ENCODE measurements at places on chromosomes 12 and 14.

DNA sequence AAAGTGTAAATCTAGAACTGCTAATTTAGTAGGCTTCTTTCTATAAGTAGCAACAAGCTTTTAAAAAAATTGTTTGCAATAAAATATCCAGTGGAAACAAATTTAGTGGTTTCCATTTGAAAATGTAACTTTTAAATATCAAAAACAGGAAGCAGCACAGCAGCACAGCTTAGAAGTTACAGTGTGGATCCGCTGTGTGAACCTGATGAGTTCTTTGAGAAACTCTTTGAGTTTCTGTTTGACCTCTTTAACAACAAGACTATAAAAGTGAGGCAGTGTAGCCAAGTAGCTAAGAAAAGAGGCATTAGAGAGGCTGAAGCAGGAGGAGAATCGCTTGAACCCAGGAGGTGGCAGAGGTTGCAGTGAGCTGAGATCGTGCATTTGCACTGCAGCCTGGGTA lies 178.3 kb downstream of the NAV3 start:
- DNase-seq: no peak

DNA sequence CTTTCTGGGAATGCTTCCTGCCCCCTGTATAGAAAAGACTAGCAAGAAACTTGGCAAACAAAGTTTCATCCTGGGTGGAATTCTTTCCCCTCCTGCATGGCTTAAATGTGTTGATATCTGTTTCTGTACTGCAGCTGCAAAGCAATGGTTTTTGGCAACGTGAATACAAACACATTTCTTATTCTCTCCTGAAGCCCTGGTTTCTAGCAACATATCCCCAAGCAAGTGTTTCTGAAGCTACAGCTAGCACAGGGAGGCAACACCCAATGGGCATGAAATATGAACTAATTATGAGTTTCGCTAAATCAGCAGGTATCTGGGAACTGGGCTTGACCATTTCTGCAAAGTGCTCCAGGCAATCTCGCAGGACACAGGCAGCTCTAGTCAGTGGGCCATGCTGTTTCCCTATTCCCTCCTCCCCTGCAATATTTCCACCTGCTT lies 392.3 kb upstream of the TMPO start:
- DNase-seq: no peak

- DNase-seq: no peak
Measured at GRCh38 chr12:123741937-123742572, 20.0 kb upstream of the DNAH10 start.

DNA sequence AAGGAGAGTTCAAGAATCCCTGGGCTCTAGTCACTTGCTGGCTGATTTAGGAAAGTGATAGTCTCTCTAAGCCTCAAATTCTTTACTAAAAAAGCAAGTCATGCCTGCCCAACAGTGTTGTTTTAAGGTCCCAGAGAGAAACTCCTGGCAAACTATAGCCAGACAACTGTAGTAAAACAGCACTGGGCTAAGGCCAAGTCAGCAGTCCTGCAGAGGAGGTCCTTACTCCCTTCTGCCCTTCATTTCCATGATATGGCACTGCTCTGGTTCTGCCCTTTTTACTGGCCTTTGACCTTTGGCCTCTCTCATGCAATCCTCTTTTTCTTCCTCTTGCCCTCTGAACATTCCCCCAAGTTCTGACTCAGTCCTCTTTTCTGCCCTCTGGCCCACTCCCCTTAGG lies 74.9 kb downstream of the VWF start:
- no peak for DNase-seq

- DNase-seq: no peak
Measured at GRCh38 chr12:14951851-14952250, 9.6 kb downstream of the ARHGDIB start.

GRCh38 chr12:73226593-73226992 lies 954.4 kb downstream of the TRHDE start:
- DNase-seq: no peak

- no peak for DNase-seq
Measured at GRCh38 chr14:61438497-61438859, 117.1 kb downstream of the PRKCH start.

DNA sequence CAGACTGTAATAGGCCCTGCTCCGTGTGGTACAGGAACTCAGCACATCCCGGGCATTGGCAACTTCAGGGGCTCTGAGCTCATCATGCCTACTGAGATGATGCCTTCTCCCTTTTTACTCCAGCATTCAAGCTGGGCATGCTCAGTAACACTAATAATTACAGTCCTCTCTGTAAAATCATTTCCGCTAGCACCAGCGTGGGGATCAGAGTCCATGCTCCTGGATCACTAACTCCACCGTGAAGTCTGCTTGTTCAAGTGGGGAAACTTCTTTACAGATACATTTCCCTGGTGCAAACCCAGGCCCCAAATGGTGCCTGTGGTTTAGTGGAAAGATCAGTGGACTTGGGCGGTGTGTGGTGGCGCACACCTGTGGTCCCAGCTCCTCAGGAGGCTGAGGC lies 16.7 kb downstream of the CLSTN3 start:
- DNase-seq: no peak

- DNase-seq: no peak
Measured at GRCh38 chr12:102811110-102811737, 105.8 kb downstream of the PAH start.

- no peak for DNase-seq
Measured at GRCh38 chr14:24595073-24595808, 14.2 kb downstream of the GZMH start.

DNA sequence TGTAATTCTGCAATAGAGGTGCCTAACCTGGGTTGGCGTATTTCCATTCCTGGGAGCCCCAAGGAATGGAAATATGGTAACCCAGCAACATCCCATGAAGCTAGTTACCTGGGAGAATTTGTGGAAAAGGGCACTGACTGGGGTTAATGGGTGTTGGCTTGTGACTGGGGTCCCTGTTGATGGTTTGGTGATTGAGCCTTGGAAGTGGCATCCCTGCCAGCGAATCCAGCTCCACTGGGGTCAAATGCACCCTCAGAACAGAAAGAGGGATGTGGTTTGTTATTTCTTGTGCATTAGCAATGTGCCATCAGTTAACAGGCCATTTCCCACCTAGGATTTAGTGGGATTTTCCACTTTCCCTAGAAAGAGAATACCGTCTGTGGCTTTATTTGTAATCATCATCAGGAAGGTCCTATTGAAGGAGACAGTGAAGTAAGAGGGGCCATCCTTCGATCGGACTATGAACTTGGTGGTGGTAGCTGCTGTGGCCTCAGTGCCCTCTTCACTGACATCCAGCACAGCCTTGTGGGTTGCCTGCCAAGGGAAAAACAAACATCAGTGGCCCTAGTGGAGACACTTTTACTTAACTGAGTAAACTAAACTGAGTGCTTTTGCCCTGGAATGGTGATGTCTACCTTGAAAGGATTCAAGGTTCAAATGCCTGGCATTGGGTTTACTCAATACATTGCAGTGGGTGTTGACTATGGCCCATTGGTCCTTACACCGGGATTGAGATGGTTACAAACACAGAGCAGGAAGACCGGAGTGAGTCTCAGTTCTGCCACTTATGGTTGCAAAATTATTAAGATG lies 10.4 kb upstream of the SERPINA11 start:
- no peak for DNase-seq

DNA sequence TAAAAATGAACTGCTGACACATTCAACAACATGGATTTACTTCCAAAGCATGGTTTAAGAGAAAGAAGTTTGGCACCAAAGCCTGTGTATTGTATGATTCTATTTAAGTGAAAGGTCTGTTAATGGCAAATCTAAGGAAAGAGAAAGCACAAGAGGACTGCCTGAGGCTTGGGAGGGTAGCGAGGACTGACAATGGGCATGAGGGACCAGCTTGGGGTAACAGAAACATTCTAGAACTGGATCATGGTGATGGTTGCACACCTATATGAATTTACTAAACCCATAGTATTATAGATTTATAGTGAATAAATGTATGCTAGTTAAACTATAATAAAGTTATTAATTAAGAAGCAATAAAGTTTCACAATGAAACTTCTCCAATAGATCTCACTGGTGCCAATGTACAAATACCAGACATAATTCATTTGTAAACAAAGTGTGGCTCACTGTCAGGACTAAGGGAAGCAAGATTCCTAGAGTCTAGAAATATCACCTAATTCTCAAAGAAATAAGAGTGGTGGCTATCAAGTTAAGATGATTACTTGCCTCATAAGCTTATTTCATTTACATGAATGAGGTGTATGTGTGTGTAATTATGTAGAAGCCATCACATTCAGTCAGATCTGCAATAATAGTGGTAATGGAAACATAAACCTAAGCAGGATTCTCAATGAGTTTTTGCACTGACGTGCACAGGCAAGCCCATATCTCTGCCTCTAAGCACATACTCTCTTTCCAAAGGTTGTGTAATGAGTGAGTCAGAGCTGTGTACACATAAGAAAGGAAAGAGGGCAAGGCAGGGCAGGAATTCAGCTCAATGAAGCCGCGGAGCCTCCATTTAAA lies 353.4 kb downstream of the KCNH5 start:
- DNase-seq: no peak

DNA sequence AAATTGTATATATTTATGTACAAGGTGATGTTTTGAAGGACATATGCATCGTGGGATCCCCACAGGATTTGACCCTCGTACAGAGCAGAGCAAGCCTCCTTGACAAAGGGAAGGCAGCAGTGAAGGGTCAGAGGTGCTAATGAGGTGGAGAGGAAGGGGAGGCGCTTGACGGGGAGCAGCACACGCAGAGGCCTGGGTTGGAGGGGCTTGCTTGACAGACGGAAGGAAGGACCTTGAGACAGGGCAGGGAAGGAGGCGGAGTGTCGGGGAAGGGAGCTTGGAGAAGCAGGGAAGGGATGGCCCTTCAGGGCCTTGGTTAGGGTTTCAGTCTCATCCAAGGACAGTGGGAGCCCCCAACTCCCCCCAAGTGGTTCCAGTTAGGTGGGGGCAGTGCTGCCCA lies 52.6 kb downstream of the ZNF664 start:
- no peak for DNase-seq

DNA sequence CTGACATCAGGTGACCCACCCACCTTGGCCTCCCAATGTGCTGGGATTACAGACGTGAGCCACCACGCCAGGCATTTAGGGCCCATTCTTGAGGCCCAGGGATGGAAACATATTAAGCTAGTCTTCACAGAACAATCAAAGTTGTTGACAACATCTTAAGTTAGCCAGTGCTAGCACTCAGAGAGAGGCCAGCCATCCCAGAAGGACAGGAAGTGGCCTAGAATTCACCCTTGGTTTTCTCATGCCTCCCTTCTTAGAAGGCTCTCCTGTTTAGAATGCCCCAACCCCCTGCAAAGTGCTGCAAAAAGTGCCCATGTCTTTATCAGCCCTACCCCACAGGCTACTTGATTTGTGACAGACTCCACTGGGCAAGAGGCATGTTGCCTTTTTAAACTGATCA lies 12.1 kb upstream of the OR6J1 start:
- no peak for DNase-seq

GRCh38 chr14:88933191-88933590 lies 108.7 kb downstream of the TTC8 start:
- no peak for DNase-seq

GRCh38 chr14:104171029-104171697 lies 32.8 kb downstream of the KIF26A start:
- DNase-seq: no peak

GRCh38 chr12:32692358-32692757 lies 13.3 kb downstream of the DNM1L start:
- no peak for DNase-seq
